ENCODE measurements at places on chromosomes 7 and 10.

DNA sequence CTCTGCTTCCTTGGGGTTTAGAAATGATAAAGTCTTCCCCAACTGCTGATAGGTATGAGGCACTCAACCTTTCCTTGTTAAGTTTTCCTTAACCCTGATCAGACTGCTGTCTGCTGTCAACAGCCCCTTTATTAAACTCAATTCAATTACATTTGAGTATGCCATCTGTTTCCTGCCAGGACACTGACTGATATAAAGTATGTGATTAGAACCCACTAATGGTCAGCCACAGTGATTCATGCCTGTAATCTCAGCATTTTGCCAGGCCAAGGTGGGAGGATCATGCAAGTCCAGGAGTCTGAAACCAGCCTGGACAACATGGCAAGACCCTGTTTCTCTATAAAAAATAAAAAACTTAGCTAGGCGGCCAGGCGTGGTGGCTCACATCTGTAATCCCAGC, 18.1 kb downstream of the BAZ1B start:
- DNase-seq: no peak

GRCh38 chr10:23951841-23952240, 257.1 kb upstream of the KIAA1217 start:
- no peak for DNase-seq

- no peak for DNase-seq
These were observed 160.0 kb upstream of the TCF7L2 start for GRCh38 chr10:112790030-112790429.

- DNase-seq: no peak
These were observed 742.1 kb downstream of the GRID1 start for GRCh38 chr10:85624511-85624910.

DNA sequence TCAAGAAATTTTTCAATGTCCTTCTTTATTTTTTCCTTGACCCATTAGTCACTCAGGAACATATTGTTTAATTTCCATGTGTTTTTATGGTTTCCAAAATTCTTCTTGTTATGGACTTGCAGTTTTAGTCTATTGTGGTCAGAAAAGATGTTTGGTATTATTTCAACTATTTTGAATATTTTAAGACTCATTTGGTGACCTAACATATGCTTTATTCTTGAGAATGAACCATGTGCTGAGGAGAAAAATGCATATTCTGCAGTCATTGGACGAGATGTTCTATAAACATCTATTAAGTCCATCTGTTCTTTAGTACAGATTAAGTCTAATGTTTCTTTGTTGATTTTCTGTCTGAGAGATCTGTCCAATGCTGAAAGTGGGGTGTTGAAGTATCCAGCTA, 42.3 kb upstream of the MDFIC start:
- no peak for DNase-seq

- no peak for DNase-seq
These were observed 4.4 kb upstream of the C10orf90 start for GRCh38 chr10:126674741-126675515.

GRCh38 chr7:80288175-80289122, 153.8 kb downstream of the GNAI1 start:
- no peak for DNase-seq

DNA sequence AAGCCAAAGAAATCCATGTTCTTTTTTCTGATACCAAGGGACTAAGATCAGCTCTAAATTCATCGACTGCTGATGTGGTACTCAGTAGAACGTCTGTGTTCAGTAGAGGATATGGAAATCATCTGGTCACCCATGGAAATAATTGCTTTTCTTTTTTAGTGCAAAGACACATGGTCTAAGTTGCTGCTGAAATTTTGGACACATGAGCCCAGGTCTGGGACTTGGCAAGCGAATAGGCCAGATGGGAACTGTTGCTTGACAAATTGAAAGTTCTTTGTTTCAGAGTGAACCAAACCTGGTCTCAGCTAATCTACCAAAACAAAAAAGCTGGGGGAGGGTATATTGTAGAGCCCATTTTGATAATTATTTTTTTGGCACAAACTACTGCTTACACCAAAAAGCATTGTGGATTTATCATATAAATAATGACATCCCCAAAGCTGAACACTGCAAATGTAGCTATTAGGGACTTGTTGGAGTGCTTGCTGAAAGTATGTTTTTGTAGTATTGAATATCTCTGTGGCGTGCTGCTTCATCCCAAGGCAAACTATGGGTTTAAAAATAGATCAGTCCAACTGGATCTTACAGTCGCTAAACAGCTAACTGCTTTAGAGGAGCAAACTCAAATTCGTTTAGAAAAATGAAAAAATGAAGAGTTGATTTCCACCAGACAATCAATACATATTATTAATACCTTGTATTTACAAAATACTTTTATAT, 144.7 kb downstream of the TRIL start:
- DNase-seq: no peak

GRCh38 chr7:137110091-137110509, 233.4 kb downstream of the PTN start:
- DNase-seq: no peak

DNA sequence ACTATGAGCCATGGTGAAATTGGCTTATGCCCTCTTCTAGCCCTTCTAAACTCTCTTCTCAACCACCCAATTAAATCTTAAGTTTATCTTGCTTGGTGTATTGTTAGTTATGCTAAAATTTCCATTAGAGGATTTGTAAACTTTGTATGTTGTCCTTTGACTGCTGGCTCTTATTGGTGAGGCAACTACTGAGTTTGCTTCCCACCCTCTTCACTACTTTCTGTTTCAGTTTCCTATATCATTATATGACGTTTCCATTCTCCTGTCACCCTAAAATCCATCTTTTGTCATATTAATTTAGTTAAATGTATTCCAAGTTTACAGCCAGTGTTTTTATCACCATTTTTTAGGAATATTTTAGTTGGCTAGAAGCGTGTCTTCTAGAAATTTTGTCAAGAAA, 80.9 kb upstream of the VWC2 start:
- DNase-seq: no peak

DNA sequence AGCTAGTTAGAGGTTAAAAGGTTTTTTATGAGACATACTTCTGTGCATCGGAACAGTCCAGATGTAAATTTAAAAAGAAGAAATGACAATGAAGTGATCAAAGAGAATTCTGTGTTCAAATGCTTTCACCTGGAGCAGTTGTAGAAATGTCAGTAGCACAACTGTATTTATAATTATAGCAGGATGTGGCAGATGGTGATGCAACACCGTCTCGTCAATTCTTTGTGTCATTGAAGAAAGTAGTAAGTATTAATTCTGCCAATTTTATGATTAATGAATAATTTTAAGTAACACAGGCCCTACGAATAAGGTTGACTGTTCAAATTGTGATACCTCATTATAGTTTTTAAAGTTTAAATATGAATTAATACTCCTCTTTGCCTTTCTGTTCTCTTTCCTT, 171.1 kb downstream of the ADK start:
- DNase-seq: no peak

- no peak for DNase-seq
These were observed 5.0 kb downstream of the C10orf105 start for GRCh38 chr10:71714592-71714991.

GRCh38 chr10:126430512-126430911, 42.2 kb upstream of the ADAM12 start:
- DNase-seq: no peak

DNA sequence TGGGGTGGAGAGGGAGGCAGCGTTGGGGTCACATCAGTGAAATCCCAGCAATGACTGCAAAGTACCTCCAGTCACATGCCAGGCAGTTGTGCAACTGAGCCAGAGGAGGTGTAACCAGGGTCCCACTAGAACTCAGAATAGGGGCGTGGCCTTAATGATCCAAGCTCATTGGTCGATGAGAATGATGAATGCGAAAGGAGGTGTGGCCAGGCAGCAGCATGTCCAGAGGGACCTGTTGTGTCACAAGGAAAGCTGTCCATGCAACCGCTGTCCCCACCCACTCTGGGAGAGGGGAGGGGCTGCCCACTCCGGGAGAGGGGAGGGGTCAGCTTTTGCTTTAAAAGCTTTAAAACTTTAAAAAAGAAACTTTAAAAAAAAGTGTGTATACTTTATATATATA, 25.3 kb upstream of the MTPAP start:
- no peak for DNase-seq

GRCh38 chr7:127689194-127689772, 37.3 kb downstream of the SND1 start:
- no peak for DNase-seq

DNA sequence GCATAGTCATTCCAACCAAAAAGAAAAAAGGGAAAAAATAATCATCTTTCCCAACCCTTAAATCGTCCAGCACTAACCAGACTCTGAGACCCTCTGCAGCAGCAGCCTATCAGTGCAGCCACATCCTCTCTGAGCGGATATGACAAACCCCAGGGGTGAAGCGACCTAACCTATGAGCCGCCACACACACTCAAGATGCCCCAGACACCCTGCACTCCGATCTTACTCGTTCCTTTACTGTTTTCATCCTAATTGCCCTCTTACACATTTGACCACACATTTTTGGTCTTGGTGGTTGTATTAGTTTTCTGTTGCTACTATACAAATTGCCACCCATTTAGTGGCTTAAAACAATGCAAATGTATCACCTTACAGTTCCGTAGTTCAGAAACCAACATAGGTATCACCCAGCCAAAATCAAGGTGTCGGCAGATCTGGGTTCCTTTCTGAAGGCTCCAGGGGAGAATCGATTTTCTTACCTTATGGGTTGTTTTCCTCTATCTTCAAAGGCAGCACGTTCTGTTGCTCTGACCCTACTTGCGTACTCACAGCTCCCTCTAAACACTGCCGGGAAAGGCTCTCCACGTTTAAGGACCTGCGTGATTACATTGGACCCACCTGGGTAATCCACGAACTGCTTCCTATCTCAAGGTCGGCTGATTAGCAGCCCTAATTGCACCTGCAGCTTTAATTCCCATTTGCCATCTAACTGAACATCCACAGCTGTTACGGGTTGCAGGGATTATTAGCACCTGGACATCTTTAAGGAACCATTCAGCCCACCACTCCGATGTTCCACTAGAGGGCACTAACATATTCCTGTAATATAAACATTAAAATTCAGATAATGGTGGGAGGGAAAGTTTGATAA, 37.3 kb upstream of the PRSS1 start:
- DNase-seq: no peak

GRCh38 chr10:27446091-27446918, 57.8 kb upstream of the RAB18 start:
- DNase-seq: no peak

DNA sequence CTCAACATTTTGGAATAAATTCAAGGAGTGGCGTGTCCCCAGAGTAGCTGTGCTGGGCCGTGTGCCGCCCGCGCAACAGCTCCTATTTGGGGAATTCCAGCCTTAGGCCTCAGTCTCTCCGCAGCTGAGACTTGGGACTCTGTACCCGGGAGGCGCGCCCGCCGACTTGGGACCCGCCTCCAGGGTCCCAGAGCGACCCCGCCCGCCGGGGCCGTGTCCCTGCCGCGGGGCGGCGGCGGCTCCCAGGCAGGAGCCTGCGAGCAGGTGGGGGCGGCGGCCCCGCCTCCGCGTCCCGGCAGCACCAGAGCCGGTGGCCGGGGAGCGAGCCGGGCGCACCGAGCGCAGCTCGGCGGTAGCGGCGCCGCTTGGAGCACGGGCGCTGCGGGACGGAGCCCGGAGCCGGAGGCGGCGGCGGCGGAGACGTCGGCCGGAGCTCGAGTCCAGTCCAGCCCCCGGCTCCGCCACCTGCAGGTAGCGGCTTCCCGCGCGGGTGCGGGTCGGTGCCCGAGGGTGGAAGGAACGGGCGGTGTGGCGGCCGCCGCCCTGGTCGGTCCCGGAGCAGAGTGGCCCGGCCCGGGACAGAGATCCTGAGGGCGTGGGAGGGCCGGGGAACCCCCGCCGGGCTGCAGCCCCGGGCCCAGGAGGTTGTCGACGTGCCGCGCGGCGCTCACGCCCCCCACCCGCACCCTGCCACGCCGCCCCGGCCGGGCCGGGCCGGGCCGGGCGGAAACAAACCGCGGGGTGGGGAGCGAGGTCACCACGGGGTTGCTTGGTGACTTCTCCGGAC, at the start of gene WIPF3:
WIPF3 (plus strand) TSS at position 301 of the 787 bp plus-strand sequence. CDS start 28,217 bp downstream, outside the sequence.
- DNase-seq: peak; percentile 68

- DNase-seq: no peak
These were observed 27.3 kb upstream of the CABCOCO1 start for GRCh38 chr10:61635471-61635870.

DNA sequence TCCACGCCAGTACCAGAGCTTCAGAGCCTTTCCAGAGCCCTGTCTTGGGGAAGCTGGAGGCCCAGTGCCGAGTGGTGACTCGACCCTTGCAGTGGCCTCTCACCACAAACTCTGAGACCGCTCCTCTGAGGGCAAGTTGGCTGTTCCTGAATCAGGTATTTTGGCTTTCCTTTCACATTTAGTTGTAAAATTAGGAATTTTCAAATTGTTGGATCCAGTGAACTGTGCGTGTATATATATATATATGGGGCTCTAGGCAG, 128.7 kb upstream of the UNC5B start:
- DNase-seq: no peak

DNA sequence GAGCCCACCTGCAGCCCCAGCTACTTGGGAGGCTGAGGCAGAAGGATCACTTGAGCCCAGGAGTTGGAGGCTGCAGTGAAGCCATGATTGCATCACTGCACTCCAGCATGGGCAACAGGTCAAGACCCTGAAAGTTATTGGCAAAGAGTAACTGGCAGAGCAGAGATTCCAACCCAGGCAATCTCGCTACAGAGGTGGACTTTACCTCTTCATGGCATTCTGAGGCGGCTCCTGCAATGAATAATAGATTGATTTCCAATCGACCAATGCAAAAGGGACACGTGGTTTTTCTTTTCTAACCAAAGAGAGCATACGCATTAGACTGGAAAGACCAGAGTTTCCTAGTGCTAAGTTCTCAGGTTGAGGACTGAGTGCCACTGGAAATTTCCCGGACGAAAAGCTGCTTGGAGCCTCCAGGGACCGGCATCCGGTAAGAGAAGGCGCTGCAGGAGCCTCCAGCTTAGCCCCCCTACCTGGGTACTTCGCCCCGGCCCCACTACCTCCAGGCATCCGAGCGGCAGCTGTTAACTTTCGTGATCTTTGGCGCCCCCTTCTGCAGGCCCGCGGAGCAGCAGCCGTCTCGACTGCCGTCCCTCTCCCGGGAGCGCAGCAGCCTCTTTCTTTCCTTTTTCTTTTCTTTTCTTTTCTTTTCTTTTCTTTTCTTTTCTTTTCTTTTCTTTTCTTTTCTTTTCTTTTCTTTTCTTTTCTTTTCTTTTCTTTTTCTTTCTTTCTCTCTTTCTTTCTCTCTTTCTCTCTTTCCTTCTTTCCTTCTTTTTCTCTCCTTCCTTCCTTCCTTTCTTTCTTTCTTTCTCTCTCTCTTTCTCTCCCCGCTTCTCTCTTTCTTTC, 4.1 kb downstream of the MBLAC1 start:
- peak; percentile 88 for DNase-seq

DNA sequence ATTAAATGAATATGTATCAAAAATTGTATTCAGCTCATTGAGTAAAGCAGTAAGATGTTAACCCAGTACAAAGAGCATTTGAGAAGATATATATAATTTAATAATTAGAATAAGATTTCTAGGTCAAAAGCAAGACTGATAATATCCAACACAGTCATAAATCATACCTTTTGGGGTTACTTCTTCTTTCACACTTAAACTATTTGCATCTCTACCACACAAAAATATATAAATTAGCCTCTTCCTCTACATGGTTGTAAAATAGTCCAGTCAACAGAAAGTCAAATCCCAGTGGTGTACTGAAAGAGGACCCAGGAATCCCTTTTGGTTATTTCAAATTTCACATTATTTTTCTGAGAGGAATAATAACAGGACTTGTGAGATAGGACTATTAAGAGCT, 204.6 kb upstream of the INHBA start:
- DNase-seq: no peak

All from upper lobe of right lung (tissue), 1 donor.